ENCODE measurements at places on chromosomes 6 and 20. TPM values are rescaled to one million over a fixed set of nuclear protein-coding genes. Genes with fewer than 3 reads are reported as not detected.

The SIM1 gene
- not detected for total RNA-seq

The DCDC2 gene
- not detected for total RNA-seq

The KIF13A gene
- 59.5 TPM for total RNA-seq

The AIF1 gene
- total RNA-seq = 15.5 TPM

The WFDC10B gene
- total RNA-seq = not detected

GRCh38 chr20:5703681-5704101, 46.5 kb upstream of the SHLD1 start:
- DNase-seq = no peak

DNA sequence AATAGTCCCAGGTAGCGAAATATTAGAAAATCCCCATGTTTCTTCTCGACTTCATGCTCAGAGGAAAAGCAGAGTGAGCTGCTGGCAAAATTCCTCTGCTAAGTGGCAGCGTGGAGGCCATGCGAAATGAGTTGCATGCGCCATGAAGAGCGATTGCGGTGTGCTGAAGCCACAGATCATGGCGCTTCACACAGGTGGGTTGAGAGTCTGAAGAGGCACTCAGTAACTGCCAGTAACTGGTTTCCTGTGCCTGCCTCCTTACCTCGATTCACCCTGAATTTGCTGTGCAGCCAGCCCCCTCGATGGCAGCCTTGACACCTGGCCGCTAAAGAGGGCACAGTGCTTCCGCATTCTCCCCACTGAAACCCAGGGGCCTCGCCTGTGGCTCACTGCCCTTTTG, 301.5 kb downstream of the NRN1 start:
- no peak for DNase-seq

GRCh38 chr6:135722679-135723078, 128.8 kb upstream of the PDE7B start:
- no peak for DNase-seq

DNA sequence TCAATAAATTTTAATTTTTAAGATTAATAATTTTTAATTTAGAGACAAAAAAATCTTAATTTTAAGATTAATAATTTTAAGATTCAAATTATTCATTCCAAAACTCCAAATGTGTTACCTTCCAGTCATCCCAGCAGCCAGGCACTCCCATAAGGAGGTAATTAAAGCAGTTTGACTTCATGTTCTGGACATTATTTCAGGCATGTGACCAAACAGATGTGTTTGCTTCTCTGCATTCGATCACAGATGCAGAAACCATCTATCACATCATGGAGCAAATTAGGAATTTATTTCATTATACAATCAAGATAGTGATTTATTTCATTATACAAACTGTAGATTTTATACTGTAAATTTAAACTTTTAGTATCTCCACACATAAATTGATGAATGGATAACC, 150.3 kb downstream of the AKAP7 start:
- DNase-seq = no peak

GRCh38 chr6:45741437-45742171, 274.1 kb downstream of the CLIC5 start:
- no peak for DNase-seq

DNA sequence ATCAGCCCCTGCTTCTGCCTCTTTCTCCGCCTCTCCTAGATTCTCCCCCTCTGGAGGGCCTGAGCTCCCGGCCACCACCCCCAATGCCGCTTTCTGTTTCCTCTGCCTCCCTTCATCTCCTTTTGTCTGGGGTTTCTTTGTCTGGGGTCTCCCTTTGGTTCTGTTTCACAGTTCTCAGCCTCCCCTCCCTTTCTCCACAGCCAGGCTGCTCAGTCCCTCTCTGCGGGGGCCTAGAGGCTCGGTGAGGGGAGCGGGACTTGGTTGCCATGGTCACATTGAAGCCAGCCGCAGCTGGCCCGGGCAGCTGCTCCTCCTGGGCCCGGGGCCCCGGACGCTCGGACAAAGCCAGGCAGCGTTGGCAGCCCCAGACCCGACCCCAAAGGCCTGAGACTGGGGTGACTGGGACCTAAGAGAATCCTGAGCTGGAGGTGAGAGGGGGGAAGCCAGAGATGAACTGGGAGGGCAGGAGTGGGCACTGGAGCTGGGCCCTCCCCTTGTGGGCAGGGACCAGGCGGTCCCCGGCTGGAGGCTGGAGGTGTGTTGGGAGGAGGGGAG, 3.5 kb upstream of the DDR1 start:
- no peak for DNase-seq

DNA sequence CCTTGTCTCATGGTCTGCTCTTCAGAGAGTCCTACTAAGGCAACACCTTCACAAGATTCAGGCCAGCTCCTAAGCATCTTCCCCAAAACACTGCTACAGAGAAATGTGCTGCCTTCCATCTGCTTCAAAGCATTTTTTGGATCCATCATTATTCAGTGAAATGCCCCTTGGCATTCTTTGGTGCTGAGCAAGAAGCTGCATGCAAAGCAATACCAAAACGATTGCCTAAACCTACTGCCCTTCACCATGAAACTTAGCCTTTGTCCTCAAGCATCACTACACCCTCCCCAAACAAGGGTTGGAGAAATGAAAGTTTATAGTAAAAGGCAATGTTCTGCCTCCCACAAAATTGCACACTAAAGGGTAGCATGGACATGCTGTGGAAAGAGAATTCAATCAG, 93.5 kb downstream of the SNAP25 start:
- DNase-seq = no peak

DNA sequence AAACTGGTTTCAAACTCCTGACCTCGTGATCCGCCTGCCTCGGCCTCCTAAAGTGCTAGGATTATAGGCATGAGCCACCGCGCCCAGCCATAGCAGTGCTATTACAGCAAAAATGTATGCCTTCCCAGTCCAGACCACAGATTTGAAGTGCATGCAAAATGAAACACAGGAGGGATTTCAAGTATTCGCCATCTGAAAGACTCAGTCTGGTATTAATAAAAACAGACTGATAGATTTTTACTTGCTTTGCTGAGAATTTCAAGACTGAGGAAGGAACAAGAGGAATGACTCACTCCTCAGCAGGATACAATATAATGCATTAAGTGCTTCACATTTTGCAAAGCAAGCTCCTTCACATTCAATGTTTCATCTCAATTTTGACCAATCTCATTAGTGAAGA, 134.9 kb downstream of the TMEM200A start:
- DNase-seq = no peak

DNA sequence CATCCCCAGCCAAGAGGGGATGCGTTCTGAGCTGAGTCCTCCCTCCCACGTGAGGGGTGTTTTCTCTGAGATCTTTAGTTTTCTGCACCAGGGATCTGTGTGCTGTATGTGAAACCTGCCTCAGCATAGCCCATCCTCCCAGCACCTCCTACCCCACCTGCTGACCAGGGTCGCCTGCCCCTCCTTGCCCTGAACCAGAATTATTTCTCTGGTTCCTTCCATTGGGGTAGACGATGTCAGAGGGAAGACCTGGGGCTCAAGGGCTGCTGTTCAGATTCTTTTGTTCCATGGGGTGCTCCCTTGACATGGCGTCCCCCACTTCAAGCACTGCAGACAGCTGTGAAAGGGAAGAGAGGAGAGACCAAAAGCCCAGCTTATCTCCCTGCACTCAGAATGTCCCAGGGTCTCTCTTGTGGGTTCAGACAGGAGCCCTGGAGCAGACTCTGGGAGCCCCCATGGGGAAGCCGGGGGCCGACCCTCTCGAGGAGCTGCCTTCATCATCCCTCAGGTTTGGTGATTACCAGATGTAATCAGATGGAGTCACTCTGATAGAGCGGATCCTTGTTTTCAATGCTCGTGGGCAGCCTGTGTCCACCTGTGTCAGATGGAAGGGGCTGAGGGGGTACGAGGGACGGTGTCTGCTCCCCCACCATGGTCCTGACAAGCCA, 74.3 kb downstream of the ERMARD start:
- no peak for DNase-seq
